ENCODE measurements at places on chromosomes 6 and 20. TPM values are rescaled to one million over a fixed set of nuclear protein-coding genes. Genes with fewer than 3 reads are reported as not detected.

Gene SIRPB2
- total RNA-seq = not detected

Gene SPATS1
- total RNA-seq = not detected

GRCh38 chr6:1689141-1689540 lies 79.4 kb downstream of the FOXC1 start:
- no peak for DNase-seq

GRCh38 chr6:142378138-142378875 lies 76.5 kb downstream of the ADGRG6 start:
- DNase-seq = peak; percentile 77

DNA sequence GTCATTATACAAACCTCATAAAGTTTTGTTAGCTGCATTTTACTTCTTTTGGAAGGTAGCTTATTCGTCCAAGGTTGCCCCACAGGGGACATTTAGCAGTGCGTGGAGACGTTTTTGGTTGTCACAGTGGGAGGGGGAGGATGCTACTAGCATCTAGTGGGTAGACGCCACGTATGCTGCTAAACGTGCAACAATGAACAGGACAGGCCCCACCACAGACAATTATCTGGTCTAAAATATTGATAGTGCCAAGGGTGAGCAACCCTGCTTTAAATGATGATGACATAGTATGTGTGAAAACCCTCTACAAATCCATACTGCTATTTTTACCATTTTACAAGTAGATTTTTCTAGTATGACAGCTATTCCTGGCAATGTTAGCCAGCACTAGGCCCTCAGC lies 13.9 kb upstream of the GCNT2 start:
- no peak for DNase-seq
